Stimulated activated CD8-positive, alpha-beta memory T cell treated with anti-CD3 and anti-CD28 coated beads, Interleukin-4, amount 100 ng/mL, for 1 hour (primary cell): ENCODE measurements at places on chromosomes 2 and 18.

DNA sequence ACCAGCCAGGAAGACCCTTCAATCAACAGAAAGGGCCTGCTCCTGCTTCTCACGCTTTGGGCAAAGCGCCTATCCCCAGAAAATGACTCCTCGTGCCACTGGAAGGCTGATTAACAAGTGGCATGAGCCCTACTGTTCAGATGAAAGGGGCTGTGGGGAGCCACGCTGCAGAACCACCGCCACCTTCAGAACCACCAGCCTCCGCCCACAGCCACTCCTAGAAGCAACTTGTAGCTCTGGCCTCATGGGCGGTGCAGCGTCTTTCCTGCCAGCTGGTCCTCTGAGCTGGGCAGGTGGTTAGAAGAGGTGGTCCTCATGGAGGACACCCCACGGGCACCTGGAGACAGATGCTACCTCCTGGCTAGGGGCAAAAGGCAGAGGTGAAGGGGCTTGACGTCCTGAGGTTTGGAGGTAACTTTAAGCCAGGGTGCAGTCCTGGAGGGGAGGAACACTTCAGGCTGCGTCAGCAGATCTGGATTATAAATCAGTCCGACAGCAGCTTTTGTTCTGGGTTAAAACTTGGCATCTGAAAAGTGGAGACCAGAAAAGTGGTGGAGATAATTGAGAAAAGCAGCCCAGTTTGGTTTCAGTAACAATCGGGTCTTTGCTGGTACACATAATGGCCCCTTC is 861 bp upstream of the SEMA4C start:
- no peak for DNase-seq

- no peak for DNase-seq
These were observed 4.7 kb upstream of the COBLL1 start for GRCh38 chr2:164846276-164846675.

GRCh38 chr2:64727013-64727767 is 73.5 kb upstream of the SERTAD2 start:
- DNase-seq: no peak

DNA sequence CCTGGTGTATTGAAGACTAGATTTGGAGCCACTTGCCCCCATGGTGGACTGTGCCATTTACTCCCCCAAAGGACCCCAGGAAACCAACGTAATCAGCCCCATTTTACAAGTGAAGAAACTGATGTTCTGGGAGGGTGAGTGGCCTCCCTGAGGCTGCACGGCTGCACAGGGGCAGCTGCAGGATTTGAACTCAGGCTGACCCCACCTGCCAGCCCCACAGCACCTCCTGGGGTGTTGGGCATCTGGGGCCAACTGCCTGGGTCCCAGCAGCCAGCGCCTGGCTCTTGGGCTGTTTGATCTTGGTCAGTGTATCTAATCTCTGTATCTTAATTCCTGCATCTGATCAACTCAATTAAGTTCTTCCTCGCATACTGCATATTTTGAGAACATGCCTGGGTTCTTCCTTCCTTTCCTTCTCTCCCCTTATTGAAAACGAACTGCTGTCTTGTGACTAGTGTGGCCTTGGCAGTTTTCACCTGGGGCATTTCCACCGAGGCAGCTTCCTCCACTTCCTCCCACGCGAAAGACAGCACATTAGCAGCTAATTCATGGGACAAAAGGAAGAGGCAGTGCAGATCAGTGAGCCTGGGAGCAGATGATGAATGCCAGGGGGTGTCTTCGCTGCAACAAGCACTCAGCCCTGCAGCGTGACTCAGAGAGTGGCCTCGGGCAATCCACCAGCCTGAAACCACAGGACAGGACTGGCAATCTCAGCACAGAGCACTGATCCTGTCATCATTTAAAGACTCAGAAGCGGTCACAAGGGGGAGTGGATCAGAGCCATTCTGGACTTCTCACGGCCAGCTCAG is 184.1 kb upstream of the RAB12 start:
- DNase-seq: no peak

DNA sequence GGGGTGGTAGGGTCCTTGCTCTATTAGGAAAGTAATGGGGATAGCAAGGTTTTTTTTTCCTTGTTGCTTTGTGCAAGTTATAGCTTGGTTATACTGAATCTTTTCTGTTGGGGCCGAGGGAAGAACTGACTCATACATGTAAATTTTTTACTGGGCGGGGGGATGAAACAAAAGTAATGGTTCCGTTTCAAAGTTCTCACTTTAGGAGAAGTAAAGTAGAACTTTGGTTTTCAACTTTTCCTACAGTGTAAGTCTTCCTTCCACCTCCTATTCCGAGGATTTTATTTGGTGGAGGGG is 1.1 kb downstream of the AFTPH start:
- peak; percentile 5 for DNase-seq
